ENCODE measurements at places on chromosomes 4 and X.

- no peak for DNase-seq
Observed at GRCh38 chr4:126395664-126396063, 1080.9 kb downstream of the FAT4 start.

GRCh38 chr4:87491436-87491835 lies 37.7 kb downstream of the SPARCL1 start:
- no peak for DNase-seq

DNA sequence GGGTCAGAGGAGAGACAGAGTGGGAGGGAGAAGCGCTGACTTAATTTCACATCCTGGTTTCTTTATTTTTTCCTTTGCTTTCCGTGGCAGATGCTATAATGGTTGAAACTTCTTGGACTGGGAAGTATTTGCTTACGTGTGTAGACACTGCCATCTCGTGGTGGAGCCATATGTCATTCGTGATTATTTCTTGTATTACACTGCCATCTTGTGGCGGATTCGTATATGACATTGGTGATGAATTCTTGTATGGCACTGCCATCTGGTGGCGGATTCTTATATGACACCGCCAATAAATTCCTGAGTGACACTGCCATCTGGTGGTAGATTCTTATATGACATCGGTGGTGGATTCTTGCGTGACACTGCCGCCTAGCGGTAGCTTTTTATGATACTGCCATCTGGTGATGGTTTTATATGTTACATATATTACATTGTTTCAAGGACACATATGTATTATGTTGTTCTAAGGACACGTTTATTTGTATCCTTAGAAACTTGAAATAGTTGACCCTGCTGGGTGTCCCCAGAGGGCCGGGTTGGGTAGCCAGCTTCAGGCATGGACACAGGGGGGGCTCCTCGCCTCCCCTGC lies 37.3 kb upstream of the CLCN4 start:
- peak; percentile 86 for DNase-seq

DNA sequence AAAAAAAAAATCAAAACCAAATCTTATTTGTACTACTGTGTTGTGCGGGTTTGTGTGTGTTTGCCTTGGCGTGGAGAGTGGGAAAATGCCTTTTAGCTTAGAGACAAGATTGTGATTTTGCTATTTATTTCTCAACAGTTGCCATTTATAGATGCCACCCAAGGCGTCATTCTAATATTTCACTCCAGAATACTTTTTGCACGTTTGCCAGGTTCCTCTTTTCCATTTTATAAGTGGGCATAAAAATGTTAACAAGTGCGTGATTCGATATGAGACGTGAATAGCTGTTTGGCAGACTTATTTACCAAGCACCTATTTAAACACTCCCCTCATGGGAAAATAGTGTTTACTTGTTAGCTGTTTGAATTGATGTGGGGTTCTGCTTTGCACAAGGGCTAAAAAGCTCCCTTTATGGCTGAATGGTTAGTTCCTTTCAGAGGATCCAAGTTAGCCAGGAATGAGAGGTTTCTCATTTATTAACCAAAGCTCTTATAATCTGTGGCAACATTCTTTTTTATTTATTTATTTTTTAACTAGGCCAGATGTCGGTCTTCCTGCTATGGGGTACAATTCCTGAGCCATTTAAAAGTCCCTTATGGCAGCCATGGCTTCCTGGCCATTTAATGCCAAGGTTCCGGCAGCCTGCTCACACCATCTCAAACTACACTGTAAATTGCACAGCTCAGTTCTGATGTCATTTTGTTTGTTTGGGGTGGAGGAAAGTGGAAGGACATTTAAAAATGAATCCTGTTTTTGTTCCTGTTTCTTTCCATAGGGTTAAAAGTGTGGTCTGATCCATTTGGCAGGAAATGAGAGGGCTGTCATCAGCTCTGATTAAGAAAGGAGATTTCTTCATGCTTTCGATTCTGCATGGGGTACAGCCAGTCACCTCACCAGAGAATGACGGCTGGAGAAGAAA lies 14.6 kb downstream of the SMIM20 start:
- no peak for DNase-seq

DNA sequence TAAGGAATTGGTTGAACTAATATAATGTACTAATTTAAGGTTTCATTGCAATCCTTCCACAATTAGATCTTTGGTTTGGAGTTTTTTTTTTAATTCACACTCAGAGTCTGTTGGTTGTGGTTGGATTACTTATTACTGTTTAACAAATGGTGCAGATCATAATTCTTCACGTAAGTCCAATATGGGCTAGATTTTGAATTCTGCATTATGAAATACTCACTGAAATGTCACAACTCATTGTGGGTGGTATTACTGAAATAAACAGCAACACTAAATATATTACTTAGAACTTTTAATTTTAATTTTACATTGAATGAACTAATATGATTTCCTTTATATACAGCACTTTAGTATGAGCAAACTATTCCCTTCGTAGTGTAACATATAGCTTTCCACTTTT lies 94.2 kb upstream of the MYOZ2 start:
- DNase-seq, result no peak

GRCh38 chr4:128558896-128559679 lies 250.4 kb upstream of the JADE1 start:
- DNase-seq, result no peak
